Activated CD8-positive, alpha-beta memory T cell treated with anti-CD3 and anti-CD28 coated beads for 1 hour (primary cell): ENCODE measurements at places on chromosomes 7 and 10.

DNA sequence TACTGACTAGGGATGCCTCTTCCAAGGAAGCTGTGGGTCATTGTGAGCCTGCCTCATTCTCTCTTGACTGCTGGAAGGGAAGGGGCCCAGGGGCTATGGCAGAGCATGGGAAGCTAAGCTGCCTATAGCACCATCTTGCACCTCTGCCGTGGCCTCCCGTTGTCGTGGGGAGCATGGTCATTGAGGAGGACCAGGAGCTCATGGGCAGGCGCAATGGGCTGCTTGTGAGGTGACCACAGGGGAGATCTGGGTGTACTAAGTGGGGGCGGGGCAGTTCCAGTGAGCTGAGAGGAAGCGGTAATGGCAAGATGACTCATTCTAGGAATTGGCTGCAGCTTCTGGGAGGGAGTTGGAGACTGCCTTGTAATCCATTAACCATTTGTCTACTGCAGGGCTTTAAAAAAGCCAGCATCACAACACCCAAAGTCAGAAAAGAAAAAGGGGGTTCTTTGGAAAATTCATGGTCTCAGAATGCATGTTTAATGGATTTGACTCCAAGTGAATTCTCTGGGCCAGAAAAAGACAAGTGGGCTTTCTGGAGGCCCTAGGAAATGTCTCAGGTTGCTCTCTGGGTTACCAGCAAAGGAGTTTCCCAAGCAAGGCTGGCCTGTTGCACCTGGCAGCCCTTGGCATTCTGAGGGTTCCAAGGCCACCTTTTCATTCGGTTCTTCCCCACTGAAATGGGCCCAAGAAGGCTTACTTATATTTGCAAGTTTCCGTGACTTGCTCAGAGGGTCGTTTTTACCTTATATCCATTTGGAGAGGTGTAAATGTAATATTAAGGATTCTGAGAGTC, 3.6 kb downstream of the DUSP5 start:
- DNase-seq: no peak

- DNase-seq: no peak
These were observed 152.7 kb downstream of the SKIDA1 start for GRCh38 chr10:21372651-21373410.

- DNase-seq: no peak
These were observed 126.8 kb upstream of the PCLO start for GRCh38 chr7:83289419-83289993.

DNA sequence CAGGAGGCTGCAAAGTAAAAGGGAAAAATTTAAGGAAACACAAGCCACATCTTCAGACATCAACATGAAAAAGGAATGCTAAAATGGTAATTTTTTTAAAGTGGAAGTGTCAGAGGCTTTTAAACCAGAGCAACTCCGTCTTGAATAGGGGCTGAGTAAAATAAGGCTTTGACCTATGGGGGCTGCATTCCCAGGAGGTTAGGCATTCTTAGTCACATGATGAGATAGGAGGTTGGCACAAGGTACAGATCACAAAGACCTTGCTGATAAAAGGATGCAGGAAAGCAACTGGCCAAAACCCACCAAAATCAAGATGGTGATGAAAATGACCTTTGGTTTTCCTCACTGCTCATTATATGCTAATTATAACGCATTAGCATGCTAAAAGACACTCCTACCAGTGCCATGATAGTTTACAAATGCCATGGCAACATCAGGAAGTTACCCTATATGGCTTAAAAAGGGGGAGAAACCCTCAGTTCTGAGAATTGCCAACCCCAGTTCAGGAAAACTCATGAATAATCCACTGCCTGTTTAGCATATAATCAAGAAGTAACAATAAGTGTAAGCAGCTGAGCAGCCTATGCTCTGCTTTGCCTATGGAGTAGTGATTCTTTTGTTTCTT, 128.3 kb downstream of the SKAP2 start:
- DNase-seq: no peak

DNA sequence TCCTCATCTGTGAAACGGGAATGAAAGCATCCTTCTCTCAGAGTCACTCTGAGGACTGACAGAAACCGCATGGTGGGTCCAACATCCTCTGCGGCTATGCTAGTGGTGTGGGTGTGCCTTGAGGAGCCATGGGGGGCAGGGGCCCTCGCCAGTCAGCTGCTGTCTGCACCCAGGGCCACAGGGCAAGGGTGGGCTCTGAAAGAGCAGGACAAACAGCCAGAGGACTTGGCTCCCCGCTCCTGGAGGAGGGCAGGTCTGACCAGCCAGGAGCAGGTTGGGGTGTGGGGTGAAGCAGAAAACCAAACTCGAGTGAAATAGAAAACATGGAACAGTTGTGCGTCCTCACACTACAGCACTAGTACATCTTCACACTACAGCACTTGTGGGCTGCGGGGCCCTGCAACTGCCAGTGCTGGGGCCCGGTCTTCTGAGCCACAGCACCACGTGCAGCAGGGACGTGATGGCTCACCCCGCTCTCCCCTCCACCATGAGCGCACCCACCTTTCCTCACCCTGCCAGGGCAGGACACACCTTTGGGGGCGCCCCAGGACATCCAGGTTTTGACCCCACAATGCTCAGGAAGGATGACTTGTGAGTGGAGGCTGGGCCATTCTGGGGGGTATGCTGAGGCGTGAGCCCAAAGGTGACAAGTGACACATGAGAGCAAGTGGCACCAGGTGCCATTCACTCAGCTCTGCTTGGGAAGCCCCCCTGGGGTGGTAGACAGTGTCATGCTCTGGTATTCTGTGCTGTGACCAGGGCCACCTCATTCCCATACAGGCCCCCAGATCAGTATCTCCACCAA, 96.1 kb upstream of the RET start:
- no peak for DNase-seq

- DNase-seq: peak; percentile 64
These were observed 46.6 kb downstream of the PWWP2B start for GRCh38 chr10:132443605-132443982.

GRCh38 chr10:72502581-72502980, 123.3 kb downstream of the MICU1 start:
- DNase-seq: no peak

- no peak for DNase-seq
These were observed 23.2 kb upstream of the SDK1 start for GRCh38 chr7:3277604-3278572.

GRCh38 chr7:157952841-157953645, 616.2 kb downstream of the DNAJB6 start:
- DNase-seq: no peak

- no peak for DNase-seq
These were observed 13.2 kb upstream of the PWWP2B start for GRCh38 chr10:132383751-132384196.

GRCh38 chr10:26222563-26222962, 6.0 kb downstream of the GAD2 start:
- DNase-seq: no peak

DNA sequence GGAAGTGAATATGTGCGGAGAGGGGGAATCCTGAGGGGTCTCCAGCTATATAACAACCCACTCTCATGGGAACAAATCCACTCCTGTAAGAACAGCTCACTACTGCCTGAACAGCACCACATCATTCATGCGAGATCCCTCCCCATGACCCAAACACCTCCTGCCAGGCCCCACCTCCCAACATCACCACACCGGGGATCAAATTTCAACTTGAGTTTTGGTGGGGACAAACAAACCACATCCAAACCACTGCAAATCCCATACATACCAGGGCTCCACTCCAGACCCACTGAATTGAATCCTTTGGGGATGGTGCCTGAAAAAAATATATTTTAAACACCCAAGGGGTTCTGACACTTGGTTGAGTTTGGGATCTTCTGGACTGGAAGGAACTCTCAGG, 181.5 kb upstream of the PLXNA4 start:
- no peak for DNase-seq

GRCh38 chr10:89228962-89229361, 21.8 kb upstream of the CH25H start:
- no peak for DNase-seq

DNA sequence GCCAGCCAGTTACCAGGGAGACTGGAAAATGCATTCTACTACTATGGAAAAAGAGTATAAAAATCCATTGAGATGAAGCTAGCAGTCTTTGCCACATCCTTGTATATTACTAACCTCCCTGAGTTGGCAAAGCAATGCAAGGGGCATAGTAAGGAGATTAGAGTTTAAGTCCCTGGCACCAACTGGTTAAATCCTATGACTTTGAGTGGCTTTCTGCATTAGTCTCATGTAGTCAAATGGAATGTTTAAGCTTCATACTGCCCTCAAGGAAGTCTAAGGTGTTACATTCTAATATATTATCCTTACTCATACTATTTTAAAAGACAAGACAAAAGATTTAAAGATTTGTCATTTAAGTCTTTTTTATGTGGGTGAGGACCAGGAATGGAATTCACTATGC, 110.1 kb downstream of the INHBA start:
- DNase-seq: no peak

- DNase-seq: no peak
These were observed 1.7 kb downstream of the ZFYVE27 start for GRCh38 chr10:97738616-97739015.

DNA sequence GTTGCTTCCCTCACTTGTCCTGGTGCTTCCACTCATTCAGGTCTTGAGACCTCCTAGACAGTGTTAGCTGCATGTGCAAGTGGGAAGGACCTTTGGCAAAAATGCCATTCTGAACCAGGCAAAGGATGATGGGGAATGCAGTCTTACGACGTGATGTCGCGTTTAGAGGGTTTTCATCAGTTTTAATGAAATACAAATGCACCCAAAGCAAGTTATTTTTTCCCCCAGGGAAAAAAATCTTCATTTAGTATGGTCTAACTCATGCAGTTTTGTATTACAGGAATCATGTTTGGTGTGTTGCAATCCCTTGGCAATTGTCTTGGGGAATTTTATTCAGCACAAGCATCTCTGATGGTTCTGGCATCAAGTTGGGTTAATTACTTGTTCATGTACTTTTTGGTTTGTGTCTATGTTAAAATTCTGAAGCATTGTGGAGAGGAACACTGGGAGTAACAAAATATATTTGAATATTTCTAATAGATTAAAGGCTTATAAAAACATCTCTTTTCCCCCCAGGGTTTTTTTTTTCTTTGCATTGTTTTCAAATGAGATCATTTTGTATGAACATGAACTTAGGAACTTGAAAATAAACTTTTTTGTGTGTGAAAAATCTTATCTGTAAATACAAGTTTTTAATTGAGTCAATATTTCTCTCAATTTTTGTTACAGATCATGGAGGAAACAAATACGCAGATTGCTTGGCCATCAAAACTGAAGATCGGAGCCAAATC, 188.9 kb downstream of the BICC1 start:
- no peak for DNase-seq

- no peak for DNase-seq
These were observed 46.1 kb downstream of the ASB13 start for GRCh38 chr10:5620223-5620721.

- no peak for DNase-seq
These were observed 13.9 kb upstream of the SGPL1 start for GRCh38 chr10:70801854-70802253.

DNA sequence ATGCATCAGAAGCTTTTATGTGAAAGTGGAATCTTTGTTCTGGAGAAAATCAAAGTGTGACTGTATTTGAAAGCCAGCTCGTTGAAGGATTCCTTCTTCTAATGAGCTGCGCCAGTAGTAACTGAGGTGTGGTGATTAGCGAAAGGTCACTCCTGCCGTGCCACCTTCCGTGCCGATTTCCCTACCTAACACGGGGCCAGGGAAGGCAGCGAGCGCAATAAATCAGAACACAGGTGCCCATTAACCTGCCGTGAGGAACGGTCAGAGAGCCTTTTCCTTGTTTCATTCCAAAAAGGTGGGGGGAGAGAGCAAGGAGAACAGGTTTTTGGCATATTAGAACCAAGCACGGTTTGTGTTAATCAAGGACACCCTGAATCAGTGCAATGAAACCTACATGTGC, 258.0 kb downstream of the CELF2 start:
- no peak for DNase-seq

- DNase-seq: no peak
These were observed 13.3 kb downstream of the PARP12 start for GRCh38 chr7:140049339-140050024.

DNA sequence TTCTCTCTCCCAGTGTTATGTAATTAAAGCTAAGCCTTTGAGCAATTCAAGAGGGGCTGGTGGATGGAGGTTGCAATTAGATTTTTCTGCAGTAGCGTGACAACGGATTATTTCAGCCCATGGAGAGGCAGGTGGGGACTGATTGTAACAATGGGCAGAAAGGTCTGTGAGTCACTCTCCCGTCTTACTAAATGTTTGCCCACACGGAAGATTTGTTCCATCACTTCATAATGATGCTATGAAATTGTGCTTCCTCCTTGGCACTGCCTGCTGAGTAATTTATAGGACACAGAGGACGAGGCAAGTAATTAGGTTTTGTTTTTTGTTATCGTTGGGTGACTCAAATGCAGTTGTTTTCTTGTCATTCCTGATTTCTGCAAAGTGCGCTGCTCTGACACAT, 594.5 kb upstream of the DPP6 start:
- no peak for DNase-seq

GRCh38 chr10:43734716-43735115, 86.0 kb upstream of the ZNF32 start:
- DNase-seq: no peak

- DNase-seq: no peak
These were observed 63.9 kb upstream of the LOXL4 start for GRCh38 chr10:98331885-98332284.

DNA sequence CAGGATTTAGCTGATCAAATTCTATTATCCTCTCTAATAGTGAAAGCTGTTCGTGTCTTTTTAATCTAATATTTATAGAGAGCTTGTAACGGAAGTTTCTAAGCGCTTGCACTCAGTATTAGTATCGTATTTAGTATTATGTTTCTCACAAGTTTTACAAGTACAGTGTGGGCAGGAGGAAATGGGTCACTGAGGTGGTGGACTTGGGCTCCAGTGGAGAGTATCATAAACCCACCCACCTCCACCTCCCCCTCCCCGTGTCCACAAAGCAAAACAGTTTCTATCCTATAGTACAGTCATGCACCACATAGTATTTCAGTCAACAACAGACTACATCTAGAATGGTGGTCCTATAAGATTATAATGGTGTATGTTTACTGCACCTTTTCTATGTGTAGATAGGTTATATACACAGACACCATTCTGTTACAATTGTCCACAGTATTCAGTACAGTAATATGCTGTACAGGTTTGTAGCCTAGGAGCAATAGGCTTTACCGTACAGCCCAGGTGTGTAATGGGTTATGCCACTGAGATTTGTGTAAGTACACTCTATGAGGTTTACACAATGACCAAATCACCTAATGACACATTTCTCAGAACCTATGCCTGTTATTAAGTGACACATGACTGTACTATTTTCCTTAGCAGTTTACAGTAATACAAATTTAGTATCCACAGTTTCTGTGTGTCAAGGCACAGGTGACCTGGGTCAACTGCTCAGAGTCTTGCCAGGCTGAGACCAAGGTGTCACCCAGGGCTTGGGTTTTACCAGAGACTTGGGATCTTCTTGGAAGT, 1021.3 kb upstream of the C7orf33 start:
- DNase-seq: no peak
